Mucosa of descending colon (tissue), 3 donors: ENCODE measurements at places on chromosomes 7 and 10.
A peak's percentile ranks its signal among the peaks of the same experiment; 100 is the strongest.

- DNase-seq = no peak
Observed at GRCh38 chr7:48252995-48253394, 81.7 kb downstream of the ABCA13 start.

DNA sequence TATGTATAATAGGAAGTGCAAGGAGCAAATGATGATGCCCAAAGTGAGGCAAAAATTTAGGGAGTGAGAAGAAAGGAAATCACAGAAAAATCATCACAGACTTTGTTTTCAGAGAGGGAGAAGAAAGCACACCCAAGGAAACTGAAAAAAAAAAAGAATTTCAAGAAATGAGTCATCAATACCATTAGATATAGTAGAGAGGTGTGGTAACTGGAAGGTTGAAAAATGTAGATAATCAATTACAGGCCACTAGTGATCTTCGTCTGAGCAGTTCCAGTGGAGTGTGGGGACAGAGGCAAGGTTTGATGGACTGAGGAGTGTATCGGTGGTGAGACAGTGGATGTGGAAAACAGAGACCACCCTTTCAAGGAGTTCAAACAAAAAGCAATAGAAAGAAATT lies 31.7 kb downstream of the ASB4 start:
- no peak for DNase-seq

GRCh38 chr10:98509745-98510144 lies 63.0 kb upstream of the HPS1 start:
- DNase-seq = peak; percentile 84

GRCh38 chr7:70334871-70335270 lies 736.6 kb downstream of the AUTS2 start:
- DNase-seq = no peak

DNA sequence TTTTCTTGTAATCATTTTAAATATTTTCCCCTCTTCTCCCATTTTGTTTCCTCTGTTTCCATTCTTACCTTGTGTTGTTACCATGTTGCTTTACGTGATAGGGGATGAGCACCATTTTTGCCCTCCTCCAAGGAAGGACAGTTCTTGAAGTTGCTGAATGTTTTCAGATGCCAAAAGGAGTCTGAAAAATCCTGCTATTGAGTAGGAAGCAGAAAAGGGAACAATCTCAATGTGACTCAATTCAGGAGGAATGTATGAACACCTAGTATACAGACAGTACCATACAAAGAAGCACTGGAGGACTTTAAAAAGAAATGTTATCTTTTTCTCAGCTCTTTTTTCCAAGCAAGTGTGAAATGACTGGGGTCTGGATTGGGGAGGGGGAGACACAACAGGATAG lies 5.1 kb upstream of the NAMPT start:
- no peak for DNase-seq

DNA sequence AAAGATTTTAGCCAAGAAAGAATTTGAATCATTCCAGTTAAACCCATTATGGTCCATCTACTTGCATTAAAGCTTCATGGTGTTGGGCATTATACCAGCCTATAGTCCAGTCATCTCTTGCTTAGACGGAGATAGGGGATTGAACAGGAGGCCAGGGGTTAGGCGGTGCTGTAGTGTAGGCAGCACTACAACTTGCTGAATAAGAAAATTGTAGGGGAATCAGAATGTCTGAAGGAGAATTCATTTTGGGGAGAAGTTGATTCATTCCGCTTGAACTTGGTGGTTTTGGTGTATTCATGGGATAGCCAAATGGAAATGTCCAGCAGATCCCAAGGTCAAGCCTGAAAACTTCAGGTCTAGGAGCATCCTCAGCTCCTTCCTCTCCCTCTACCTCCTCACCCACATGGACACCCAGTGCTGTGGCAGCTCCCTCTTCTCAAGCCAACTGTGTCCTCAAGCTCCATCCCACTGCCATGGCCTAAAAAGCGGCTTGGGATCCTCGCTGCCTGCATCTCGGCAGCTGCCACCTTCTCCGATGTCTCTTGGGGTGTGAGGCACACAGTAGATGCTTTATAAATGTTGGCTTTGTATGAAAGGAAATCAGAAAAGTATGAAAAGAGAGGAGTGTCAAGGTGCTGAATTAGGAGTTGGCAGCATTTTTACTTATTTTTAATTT lies 63.6 kb upstream of the MNX1 start:
- no peak for DNase-seq

GRCh38 chr7:1323178-1324027 lies 90.7 kb downstream of the UNCX start:
- DNase-seq = peak; percentile 36

DNA sequence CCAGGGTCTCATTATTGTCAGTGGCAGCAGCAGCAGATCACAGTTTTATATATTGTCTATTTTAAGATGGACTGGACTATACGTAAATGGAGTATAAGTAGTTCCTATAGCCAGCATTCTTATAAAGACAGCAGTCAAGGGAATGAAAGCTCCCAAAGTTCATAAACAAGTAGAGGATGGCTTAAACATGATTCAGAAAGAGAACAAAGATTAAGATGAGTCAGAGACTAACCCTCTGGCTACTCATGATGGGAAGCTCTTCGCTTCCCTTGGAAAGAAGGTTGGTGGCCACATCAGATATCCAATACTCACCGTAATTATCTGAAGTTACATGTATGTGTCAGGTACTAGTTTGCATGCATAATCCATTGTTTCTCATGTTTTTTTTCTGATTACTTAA lies 277.0 kb downstream of the INHBA start:
- no peak for DNase-seq

- DNase-seq = no peak
Observed at GRCh38 chr7:99139036-99139435, 4.9 kb downstream of the SMURF1 start.

DNA sequence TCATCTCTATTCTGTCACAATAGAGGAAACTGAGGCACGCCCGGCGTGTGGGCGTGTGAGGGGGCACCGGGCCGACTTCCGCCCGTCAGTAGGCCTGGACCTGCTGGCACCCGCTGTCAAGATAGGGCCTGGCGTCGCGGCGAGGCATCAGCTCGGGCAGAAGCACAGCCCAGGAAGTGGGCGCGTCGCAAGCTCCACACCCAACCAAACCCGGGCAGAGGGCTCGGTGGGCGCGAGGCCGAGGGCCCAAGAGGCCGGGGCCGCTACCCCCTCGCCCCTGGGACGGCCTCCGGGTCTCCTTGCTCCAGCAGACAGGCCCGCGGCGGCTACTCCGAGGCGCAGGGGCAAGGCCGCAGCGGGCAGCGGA lies 91.2 kb downstream of the SPAG6 start:
- no peak for DNase-seq

DNA sequence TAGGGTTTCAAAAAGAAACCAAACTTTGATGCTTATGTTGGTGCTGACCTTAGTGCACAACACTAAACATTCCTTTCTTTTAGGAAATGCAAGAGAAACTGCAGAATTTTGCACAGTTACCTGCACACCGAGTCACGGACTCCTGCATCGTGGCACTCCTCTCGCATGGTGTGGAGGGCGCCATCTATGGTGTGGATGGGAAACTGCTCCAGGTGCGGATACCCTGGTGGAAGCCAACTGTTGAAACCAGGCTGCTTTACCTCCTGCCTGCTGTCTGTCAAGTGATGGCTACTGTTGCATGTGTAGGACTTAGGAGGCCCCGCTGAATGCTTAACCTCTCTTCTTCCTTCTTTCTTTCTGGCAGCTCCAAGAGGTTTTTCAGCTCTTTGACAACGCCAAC lies 11.7 kb downstream of the CASP2 start:
- DNase-seq = no peak

DNA sequence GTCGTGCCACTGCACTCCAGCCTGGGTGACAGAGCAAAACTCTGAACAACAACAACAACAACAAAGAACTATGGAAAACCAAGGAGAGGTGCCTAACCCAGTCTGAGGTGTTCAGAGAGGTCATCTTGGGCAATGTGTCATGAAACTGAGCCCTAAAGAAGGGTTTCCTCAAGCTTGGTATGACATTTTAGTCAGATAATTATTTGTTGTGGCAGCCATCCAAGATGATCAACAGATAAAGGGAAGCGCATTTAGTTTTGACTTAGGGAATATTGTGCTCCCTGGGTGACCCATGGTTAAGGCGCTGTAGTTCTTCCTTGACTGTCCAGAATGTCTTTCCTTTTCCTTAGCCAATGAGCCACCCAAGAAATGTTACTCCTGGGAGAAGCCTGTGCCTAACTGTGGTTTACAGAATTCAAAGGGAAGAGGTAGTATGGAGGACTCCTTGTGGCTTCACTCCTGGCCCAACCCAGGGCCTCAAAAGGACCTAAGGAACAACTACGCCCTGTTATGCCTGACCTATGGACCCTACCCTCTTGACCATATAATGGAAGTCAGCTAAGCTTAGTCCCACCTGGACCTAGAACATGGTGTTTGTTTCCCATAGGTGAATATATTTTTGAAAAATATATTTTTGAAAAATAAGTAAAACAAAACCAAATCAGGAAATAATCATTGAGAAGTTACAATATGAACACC lies 42.4 kb downstream of the TPST1 start:
- DNase-seq = no peak
